ENCODE measurements at places on chromosomes 13 and 19.

DNA sequence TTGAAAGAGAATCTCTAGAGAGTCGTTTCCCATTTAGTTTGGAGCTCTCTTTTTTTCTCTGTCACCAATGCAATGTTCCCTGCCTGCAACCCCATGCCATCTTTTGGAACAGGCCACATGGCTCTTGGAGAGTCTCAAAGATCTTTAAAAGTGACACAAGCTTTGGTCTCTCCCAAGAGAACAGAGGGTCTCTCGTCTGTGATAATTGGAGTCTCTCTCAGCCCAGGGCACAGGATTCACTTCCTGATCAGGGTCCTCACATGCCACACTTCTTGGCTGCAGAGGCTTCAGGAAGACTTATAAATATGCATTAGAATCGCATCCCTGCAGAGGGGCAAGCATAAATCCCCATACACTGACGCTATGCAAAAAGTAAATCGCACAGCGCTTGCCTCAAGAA, 240.5 kb downstream of the IRS2 start:
- no peak for DNase-seq

GRCh38 chr19:56637976-56638555, 4.9 kb upstream of the SMIM17 start:
- DNase-seq = no peak

GRCh38 chr13:90696254-90696653, 651.2 kb upstream of the MIR17HG start:
- no peak for DNase-seq

DNA sequence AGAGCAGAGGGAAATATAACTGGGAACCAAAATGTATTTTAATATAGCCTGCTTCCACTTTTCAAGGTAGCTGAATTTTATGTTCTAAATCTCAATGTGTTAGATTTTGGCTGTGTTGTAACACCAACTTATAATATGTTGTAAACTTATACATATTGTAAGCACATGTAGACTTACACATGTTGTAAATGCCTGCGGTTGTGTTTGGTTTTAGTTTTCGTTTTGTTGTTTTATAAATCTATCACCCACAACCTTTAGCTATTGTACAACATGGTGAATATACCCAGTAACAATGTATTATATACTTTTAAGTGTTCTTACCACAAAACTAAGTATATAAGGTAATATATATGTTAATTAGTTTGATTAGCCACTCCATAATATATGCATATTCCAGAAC, 15.6 kb downstream of the KCTD4 start:
- DNase-seq = no peak

DNA sequence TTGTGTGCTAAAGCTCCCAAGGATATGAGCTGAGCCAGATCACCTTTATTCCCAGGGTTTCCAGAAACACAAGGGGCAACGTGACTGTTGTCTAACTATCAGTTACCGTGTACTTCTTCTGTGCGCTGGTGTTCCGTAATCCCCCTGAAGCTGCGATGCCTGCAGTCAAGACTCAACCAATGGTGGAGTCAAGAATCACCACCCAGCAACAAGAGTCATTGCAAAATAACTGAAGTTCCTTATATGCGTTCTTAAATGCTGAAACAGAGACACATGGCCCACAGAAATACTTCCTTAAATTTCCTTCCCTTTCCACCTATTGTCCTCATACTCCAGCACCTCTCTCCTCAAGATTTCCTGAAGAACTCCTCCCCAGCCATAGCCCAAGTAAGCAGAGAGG, 200.2 kb downstream of the KATNAL1 start:
- DNase-seq = no peak

DNA sequence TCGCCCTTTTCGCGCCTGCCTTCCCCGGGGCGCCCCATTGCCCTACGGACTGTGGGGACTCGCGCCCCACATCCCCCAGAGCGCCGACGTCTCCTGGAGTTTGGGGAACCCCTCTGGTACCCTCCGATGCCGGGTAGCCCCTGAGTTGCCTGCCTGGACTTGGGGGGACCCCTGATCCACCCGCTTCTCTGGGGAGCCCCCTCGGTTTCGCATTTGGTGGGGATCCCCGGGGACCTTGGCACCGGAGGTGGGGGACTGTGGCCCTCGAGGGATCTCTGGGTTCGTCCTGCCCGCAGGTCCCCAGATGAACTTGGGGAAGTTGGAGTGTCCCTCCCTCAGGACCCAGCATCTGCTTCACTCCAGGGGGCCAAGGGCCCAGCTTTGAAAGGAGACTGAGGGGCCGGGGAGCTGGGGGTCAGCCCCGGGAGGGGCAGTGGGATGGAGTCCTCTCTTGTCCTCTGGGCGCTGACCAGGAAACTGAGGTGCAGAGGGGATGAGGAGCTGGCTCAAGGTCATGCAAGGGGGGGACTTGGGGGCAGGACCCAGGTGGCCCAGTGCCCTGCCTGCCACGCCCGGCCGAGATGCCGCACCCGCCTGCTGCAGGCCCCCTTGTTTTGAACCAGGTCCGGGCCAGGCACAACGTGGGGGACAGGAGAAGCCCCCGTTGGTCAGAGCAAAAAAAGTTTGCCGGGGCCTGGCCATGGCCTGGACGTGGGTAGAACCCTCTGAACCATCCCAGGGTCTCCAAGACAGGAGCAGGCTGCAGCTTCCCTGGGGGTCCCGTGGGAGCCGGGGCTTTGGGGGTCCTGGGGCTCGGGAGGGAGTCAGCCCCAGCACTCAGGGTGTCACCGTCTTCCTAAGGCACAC, 1.0 kb downstream of the EFNA2 start:
- DNase-seq = no peak

DNA sequence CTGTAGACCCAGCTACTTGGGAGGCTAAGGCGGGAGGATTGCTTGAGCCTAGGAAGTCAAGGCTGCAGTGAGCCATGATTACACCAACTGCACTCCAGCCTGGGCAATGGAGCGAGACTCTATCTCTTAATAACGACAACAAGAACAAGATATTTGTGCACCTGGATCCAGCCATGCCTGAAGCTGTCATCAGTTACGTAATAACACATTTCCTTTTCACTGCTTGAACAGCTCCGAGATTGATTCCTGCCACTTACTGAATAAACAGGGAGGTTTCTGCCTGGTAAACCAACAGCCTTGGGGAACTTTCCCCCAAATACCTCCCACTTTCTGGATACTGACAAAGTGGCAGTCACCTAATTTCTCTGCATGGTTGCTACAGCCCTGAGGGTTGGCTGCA, 5.4 kb downstream of the KANK2 start:
- no peak for DNase-seq

DNA sequence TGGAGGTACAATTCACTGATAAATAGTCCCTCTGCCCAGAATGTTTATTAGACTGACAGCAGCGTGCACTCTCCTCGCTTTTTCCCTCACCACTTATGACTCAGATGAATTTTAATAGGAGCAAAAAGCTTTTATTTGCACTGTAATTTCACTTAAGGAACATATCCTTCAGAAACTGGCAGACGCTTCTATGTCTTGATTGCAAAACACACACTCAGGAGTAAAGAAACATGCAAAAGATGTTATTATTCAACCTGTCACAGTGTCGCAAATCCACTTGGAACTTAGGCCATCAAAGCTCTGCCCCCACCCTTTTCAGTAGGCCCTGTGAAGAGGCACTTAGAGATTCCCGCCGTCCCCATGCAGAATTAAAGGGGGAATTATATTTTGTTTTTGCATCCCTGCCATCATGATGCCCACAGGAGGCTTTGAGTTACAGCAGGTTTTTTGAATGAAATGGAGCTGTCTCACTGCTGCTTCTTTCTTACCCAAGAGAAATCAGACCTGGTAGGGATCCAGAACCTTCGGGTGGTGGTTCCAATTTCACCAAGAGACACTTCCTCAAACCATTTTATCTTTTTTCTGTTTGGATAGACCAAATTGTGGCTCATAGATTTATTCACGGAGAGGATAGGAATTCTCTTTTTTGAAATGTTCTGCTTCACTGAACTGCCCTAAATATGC, 74.5 kb downstream of the GGACT start:
- DNase-seq = no peak

GRCh38 chr19:14659874-14660489, 14.7 kb downstream of the ADGRE3 start:
- DNase-seq = no peak

DNA sequence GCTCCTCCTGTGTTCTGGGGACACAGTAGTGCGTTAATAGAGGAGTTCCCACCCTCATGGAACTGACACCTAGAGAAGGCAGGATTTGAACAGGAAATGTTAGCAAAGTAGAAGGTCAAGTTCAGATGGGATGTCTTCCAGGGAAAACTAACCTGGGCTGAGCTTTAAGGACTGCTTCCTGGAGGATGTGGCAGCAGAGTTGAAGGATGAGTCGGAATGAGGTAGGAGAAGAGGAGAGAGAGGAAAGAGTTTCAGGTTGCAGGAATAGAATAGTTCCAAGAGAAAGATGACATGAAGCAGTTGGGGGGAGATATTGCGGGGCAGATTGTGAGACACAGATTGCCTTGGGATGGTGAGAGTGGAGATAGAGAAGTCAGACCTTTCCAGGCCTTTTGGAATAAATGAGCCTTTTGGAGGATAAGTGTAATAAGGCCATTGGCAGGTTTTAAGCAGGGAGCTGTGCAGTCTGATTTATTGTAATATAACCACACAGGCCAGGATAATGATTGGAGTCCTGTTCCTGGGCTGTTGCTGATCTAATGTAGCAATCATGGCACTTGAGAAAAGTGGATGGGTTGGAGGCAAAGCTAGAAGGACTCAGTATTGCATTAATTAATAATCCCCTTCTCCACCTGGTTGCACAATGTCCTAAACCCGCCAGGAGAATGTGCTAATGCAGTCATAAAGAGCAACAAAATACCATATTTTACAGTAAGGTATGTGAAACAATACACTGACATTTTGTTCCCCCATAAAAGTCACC, 205.4 kb downstream of the SHISA2 start:
- no peak for DNase-seq

DNA sequence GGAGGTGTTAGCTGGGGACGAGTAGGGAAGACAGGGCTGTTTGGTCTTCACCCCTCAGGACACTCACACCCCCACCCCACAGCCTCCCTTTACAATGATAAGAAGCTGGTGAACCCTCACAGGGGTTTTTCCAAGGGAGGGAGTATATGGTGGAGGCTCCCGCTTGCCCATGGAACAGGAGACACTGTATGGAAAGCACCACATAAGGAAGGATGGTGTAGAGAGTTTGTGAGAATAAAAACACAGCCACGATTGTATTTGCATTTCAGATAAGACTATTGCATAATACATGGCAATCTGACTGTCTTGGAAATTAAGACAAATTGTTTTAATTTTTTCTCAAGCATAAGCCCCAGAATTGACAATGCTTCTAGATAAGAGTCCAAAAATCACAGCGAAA, 46.9 kb downstream of the TNFSF13B start:
- DNase-seq = no peak

DNA sequence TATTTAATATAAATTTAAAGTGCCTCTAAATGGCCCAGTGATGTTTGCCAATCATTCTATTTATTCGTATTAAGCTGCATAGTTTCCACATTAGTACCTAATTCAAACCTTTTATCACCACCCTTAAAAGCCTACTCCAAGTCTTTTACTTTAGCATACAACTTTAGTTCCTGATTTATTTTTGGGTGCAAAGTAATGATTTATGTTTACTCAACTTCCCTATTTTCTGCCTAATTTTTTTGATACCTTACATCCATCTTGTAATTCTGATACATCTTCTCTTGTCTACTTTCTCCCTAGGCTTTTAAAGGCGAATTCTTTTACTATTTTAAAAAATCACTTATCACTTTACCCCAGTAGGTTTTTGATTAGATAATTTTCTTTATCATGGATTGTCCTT, 2651.1 kb upstream of the PCDH20 start:
- DNase-seq = no peak

- DNase-seq = no peak
These were observed 148.9 kb downstream of the SIPA1L3 start for GRCh38 chr19:38055655-38056521.

DNA sequence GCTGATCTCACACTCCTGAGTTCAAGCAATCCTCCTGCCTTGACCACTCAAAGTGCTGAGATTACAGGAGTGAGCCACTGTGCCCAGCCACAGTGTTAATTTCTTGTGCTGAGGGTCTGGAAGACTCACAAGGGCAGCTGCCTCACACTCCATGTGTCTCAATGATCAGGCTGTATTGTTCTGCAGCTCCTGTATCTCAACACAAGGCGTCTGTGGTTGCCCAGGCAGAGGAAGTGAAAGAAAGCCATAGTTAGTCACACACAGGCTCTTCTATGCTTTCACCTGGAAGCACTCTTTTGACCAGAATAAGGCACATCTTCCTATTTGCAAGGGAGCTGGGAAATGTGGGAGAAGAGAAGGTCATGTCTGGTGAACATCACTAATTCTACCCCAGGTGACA, 107.3 kb upstream of the ZNF507 start:
- DNase-seq = no peak

DNA sequence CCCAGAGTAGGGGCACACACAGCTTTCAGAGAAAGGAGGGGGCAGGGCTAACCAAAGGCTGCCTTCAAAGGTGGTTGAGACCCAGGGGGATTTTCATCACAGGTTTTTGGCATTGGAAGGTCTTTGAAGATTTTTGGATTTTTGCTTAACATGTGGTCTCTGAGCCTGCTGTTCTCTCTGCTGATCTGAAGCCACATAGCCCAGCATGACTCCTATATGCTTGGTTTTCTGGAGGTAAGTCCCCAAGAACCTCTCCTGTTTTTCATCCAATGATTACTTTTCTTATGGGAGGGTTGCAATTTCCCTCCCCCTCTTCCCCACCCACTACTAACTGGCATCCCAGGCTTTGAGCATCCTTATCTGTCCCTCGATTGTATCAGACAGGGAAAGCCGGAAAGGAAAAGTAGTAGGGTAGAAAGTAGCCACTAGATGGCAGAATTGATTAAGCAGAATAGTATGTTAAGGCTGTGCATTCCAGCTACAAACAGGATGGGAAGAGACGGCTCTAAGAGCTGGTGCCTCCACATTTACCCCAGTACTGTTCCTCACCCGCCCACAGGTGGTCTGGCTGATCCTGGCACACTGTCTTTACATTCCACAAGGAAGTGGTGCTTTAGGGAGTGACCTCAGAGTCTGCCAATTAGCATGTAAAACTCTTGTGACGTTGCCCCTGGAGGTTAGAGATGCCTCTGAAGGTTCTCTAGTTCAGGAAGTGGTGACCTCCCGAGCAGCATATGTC, 218.9 kb upstream of the EDNRB start:
- DNase-seq = no peak

Data from stimulated activated CD8-positive, alpha-beta memory T cell treated with anti-CD3 and anti-CD28 coated beads, Interleukin-12 subunit alpha, Interleukin-12 subunit beta, amount 100 ng/mL, for 1 hour (primary cell).